Inflammatory macrophage treated with lipopolysaccharide for 1 hour (primary cell): ENCODE measurements at places on chromosomes 11 and 22.

GRCh38 chr11:86548271-86548917, 124.0 kb downstream of the ME3 start:
- DNase-seq = no peak

DNA sequence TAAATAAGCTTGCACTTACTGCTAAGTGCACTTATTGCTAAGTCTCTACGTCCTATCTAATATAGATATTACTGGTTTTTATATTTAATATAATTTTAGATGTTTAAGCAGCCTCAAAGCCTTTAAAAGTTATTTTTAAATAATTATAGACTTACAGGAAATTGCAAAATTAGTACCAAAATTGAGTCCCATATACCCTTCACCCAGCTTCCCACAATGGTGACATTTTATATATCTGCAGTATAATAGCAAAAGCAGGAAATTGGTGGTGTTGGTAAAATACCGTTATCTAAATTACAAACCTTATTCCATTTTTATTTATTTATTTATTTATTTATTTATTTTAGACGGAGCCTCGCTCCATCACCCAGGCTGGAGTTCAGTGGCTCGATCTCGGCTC, 1.9 kb upstream of the AP1B1 start:
- DNase-seq = no peak

DNA sequence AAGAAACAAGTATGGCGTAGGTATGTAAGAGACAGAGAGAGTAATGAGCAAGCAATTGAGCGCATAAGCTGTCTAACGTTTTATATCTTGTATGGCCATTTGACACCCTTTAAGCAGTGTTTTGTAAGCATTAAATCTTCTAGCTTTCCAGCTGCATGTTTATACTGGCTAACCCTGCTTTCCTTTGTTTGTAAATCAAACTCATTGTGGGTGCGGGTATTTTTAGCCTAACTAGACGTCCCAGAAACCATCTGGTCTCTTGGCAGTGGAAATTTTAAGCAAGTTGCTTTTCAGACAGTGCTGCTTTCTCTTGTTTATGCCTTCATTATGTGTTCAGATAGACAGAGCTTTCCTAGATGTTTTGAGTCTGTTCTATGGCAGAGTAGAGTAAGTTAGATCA, 73.5 kb downstream of the RNF169 start:
- no peak for DNase-seq

DNA sequence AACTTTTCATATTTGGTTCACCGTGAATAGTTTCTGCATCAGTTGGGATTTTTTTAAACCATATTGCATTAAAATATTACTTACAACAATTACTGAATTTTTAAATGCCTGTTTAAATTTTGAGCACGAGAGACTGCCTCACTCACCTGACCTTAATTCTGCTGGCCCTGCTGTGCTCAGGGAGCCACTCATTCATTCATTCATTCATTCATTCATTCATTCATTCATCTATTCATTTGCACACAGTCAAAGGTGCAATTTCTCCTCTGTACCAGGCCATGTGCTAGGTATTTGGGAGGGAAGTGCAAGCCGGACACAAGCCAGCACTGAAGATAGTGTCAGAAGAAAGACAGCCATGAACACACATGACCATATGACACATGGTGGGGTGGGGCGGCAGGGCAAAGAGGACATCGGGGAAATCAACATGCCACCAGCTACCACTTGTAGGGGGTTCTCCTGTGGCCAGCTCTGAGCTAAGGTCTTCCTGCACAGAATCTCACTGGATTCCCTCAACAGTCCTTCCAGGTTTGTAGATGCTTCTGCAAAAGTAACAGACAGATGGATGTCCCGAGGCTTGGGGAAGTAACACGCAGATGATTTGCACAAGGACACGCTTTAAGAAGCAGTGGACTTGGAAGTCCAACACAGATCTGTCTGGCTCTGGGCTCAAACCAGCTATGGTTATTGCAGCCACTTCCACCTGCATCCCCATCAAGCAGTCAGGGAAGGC, 568 bp upstream of the CSF2RB start:
- peak; percentile 27 for DNase-seq

DNA sequence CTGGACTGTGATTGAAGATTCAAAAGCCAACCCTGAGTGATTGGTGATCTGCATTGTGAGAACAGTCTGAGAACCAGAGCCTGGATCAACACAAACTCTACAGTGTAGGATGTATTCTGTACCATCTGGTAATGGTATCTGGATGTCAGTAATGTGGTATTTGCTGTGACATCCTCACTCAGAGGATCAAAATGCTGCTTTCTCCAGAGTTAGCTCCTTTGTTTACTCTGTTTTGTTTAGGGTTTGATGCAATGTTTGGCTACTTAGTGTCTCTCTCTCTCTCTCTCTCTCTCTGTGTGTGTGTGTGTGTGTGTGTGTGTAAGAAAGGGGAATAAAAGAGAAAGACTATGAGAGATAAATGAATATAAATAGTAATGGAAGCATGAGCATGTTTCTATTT, 24.3 kb downstream of the CASP4 start:
- no peak for DNase-seq
